ENCODE measurements at places on chromosomes 6 and 20.

GRCh38 chr6:75612434-75612833, 10.8 kb downstream of the SENP6 start:
- DNase-seq: no peak

DNA sequence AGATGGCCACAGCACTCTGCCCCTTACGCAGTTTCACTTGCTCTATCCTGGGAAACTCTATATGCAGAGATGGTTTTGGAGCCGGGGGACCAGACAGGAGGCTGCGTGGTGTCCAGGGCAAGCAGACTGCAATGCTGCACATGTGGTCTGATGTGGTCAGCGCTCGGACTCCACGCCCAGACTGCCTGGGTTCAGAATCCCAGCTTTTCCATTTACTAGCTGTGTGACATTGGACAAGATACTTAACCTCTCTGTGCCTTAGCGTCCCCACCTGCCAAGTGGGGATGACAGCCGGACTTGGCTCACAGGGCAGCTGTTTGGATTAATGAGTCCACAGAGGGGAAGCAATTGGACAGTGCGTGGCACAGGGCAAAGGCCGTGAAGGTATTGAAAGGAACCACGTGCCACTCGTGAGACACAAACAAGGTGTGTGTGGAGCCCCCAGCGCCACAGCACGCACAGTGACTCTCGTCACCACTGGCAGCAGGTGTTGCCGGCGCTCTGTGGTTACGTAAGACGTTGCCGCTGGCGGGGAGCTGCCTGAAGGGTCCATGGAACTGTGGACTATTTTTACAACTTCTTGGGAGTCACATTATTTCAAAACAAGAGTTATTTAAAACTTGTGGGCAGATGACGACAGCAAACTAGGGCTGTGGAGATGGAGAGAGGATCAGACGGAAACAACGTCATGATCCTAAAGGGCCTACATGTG, 201.4 kb downstream of the PREX1 start:
- no peak for DNase-seq

DNA sequence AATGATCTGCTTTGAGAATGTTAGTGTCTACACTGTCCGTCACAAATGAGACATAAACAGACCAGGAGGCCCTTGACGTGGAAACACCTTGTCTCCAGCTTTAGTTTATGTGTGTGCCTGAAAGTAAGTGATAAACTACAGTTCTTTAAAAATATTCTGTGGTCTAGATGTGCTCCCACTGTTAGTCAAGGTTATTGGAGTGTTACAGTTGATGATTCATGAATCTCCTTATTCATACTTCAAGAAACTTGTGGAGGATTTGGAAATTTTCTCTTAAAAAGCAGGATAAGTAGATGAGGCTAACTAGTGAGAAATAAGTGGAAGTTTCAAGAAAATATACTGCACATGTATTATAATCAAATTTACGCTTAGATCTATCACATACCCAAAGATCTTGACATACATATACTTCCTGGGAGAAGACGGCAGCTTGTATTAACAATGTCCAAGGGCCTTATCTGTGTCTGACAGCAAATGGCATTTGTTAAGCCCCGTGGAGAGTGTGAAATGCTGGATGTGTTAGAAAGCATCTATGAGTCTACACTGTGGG, 90.5 kb upstream of the MBOAT1 start:
- no peak for DNase-seq

GRCh38 chr6:128672023-128672422, 151.6 kb upstream of the PTPRK start:
- no peak for DNase-seq

DNA sequence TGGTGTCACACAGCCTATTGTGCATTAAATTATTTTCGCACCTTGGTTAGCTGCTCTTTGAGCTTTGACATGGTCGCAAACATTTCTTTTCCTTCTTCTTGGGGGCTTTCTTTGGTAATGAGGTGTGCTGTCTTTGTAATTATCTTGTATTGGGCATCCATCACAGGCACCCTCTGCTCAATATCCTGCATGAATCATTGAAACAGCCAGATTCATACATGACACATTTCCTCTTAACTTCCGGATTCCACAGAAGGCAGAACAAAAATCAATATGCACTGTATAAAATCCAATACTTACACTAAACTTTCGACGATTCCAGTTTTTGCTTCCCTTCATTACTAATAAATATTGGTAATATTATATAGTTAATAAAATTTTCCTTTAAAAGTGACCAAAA, 175.6 kb downstream of the SYNE1 start:
- DNase-seq: no peak

GRCh38 chr6:168649209-168649608, 208.2 kb downstream of the SMOC2 start:
- no peak for DNase-seq

GRCh38 chr6:33329058-33329457, 11.5 kb upstream of the ZBTB22 start:
- no peak for DNase-seq

DNA sequence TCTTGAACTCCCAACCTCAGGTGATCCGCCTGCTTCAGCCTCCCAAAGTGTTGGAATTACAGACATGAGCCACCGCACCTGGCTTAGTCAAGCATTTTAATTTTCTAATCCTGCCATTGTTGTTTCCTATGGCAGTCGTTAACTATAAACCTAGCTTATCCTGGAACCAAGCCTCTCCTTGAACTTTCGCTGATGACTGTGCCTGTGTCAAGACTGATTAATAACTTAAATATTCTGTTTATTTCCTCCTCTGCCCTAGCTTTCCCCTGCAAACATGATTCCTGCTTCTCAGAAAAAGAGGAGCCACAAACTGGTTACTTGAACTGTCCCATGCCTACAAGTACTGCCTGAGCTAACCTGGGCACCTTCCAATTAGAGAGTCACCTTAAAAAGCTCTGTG, 1.5 kb downstream of the VNN1 start:
- DNase-seq: no peak

DNA sequence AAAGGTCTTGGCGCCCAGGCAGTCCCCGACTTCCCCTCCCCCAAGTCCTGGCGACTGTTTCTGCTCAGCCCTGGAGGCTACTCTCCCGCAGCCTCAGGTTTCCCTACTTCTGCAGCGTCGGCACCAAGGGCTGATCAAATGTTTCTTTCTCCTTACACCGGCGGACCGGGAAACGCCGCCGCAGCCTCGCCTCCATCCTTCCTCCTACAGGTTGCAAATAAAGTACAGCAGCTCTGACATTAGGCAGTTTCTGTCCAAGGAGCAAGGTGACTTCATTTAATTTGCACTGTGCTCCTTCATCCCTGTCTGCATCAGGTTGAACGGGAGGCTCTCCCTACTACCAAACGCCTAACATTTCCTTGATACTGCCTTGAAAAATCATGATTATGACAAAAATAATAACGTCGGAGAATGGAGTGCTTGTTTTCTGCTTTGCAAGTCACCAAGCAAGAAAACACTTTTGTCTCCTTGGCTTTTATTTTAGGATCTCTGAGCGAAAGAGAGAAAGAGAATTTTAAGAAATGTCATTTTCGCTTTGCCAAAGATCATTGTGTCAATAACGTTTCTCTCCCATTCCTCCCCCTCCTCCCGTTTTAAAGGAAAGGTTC, 1.0 kb downstream of the CLIC5 start:
- DNase-seq: peak; percentile 31

- DNase-seq: no peak
These were observed 93.9 kb downstream of the SPTLC3 start for GRCh38 chr20:13102694-13103093.

- no peak for DNase-seq
These were observed 143.5 kb downstream of the ZFP64 start for GRCh38 chr20:52047811-52048764.

DNA sequence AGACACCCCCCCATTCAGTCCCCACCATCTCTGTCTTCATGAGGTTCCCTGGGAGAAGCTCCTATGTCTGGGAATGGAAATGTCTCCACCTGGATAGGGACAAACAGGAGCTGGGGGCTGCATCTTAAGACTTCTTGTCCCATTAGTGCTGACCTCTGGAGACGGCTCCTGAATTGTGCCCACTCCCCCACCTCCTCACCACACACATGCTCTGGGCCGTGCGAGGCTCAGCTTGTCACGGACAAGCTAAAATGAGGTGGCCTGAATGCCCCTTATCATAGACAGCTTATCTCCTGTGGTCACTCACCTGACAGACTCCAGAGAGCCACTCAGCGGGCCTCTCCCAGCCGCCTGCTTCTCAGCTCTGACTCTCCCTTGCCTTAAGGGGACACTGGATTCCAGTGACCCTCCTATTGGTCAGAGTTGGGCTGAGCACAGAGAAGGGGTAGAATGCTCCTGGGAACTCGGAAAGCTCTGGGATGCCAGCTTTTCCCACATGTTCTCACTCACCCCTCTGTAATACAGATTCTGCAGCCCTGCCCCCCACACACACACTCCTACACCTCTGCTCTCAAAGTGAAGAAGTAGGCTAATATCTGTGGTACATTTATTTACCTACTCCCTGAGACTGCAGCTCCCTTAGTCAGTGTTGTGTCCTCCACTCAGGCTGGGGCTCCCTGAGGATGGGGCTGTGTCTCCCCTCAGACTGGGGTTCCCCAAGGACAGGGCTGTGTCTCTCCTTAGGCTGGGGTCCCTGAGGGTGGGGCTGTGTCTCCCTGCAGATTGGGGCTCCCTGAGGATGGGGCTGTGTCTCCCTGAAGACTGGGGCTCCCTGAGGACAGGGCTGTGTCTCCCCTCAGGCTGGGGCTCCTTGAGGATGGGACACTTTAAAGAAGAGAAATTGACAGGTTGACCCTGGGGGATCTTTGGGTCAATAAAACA, 167.5 kb downstream of the VEGFA start:
- DNase-seq: no peak

DNA sequence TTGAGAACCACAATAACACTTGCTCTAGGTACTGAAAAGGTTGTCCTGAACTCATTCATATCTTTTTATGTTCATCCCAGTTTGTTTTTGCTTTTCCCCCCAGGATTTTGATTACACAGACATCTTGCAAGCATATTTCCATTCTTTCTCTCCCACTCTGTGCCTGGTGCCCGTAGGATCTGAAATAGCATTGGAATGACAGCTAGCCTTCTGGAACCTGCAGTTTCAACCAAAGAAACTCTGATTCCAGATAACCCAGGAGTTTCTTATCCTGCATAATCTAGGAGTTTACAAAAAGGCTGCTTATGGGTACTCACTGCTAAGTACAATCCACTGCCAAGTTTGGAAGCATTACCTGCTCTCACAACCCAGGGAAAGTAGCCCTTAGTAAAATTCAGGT, 28.8 kb upstream of the PLCG1 start:
- DNase-seq: no peak

GRCh38 chr6:107600121-107600520, 110.2 kb downstream of the SOBP start:
- DNase-seq: no peak

DNA sequence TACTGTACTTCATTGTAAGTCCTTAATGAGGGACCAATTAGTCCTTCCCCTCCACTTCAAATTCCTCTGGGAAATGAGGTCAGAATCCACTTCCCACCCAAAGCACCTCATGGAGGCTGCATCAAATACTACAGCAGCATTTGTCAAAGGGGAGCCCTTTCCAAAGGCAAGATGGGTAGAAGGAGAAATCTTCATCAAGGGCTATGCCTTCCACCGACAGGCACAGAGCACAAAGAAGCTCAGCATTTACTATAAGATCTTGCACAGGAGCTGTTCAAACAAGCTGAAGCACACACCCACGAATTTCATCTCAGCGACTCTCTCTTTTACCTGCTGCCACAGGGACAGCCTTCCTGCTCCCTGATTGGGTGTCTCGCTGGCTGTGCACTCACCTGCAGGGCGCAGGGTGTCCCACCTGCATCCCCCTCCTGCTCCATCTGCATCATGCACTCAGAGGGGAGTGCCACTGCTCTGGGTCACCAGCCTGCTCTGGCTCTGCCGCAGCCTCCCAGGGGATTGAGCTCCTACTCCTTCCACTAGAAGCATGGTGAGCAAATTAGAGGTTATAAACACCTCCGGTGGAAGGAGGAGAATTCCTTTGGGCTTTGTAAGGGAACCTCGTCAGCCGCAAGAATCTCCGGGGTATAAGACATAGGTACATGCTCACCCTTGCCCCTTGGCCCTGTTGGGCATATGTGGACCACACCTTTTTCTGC, 164.5 kb downstream of the ATXN1 start:
- DNase-seq: no peak

- no peak for DNase-seq
These were observed 517.6 kb upstream of the SOX4 start for GRCh38 chr6:21075986-21076385.

GRCh38 chr6:151822252-151823111, 15.0 kb downstream of the ESR1 start:
- DNase-seq: no peak

DNA sequence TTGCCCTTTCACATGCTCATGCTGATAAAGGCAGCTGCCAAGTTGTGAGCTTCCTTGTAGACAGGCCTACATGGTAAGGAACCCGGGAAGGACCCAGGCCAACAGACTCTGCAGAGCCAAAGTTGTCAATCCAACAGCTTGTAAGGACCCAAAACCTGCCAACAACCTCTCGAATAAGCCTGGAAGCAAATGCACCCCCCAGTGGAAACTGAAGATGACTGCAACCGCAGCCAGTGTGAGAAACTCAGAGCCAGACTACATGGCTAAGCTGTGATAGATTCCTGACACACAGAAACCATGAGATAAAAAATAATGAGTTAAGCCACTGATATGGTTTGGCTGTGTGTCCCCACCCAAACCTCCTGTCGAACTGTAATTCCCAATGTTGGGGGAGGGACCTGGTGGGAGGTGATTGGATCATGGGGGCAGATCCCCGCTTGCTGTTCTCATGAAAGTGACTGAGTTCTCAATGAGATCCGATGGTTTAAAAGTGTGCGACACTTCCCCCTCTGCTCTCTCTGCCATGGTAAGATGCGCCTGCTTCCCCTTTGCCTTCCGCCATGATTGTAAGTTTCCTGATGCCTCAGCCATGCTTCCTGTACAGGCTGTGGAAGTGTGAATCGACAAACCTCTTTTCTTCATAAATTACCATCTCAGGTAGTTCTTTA, 18.8 kb upstream of the CLPSL2 start:
- no peak for DNase-seq

- DNase-seq: no peak
These were observed 330.0 kb downstream of the ZFAND3 start for GRCh38 chr6:38149531-38149930.

GRCh38 chr6:54913211-54913610, 66.6 kb downstream of the FAM83B start:
- DNase-seq: no peak

- no peak for DNase-seq
These were observed 31.5 kb downstream of the TRAF3IP2 start for GRCh38 chr6:111573892-111574797.

DNA sequence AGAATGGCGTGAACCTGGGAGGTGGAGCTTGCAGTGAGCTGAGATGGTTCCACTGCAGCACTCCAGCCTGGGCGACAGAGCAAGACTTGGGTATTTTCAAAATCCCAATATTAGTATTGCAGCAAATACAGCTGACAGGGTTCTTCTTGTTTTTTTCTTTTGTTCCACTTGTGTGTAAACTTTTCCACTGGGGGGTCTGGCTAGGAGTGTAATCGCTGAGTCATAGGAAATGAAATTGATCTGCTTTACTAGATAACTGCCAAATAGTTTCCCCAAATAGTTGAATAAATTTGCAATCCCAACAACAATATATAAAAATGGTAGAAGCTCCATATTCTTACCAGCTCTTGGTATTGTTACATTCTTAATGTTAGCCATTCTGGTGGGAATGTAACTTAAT, 526.0 kb upstream of the SOX4 start:
- no peak for DNase-seq

- no peak for DNase-seq
These were observed 240.0 kb downstream of the HDGFL1 start for GRCh38 chr6:22809370-22809769.

Measured in CD4-positive, alpha-beta T cell treated with Interleukin-6 at 100 ng/mL for 8 hours (primary cell).